ENCODE measurements at places on chromosomes 2 and 18. TPM values are rescaled to one million over a fixed set of nuclear protein-coding genes. Genes with fewer than 3 reads are reported as not detected.

Gene CPS1
- total RNA-seq = 0.88 TPM

DNA sequence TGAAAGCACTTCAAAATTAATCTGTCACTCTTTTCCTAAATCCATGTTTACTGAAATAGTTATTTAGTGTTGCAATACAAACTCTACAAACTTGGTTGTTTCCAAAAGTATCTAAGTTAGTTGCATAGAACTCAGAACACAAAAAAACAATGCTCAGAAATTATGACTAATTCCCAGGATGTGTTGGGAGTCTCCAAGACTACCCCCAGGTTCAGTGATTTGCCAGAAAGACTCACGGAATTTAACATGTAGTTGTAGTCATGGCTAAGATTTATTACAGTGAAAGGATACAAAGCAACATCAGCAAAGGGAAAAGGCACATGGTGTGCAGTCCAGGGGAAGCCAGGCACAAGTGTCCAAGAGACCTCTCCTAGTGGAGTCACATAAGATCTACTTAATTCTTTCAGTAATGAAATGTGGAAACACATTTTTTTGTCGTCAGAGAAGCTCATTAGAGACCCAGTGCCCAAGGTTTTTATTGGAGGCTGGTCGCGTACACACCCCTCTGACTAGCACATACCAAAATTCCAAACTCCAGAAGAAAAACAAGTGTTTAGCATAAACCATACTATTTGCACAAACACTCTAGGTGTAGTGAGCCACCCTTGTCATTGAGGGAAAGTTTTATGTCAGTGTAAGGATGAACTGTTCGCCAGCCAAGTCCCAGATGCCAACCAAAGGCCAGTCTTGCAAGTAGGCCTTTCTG, 43.3 kb upstream of the CYP20A1 start:
- peaks cover 3% of the 10 kb centered on the region for H3K36me3 ChIP-seq
- H3K4me1 ChIP-seq = no peaks in the 10 kb centered on the region
- no peak for DNase-seq
- H3K4me3 ChIP-seq = no peak overlapping the region
- no peak overlapping the region for H3K27ac ChIP-seq

DNA sequence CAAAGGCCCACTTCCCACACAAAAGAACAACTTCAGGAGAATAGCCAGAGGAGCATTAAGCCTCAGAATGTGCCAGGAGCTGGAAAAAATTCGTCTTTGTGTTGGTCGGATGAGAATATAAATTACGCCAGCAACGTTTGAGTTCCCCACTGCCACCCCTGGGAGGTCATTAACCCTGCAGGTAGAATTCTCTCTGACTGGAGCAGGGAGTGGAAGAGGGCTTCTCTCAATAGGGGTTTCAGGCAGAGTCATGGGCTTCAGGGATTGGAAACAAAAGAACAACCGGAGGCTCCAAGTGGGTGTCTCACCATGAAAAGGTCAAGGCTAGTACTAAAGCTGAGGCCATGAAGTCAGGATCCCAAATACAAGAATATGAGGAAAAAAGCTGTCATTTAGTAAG, 69.0 kb upstream of the DDX18 start:
- H3K4me3 ChIP-seq = no peak overlapping the region
- H3K4me1 ChIP-seq = no peaks in the 10 kb centered on the region
- no peaks in the 10 kb centered on the region for H3K36me3 ChIP-seq
- H3K27ac ChIP-seq = no peak overlapping the region

Gene CXCR4
- 92.7 TPM for total RNA-seq

All from activated CD4-positive, alpha-beta T cell treated with anti-CD3 and anti-CD28 coated beads, Interleukin-2, amount 10 ng/mL, durations not matched to agents 24 days and 14 days (primary cell).